ENCODE measurements at places on chromosomes 13 and 19. TPM values are rescaled to one million over a fixed set of nuclear protein-coding genes. Genes with fewer than 3 reads are reported as not detected.

- DNase-seq = no peak
Observed at GRCh38 chr19:35395382-35396199, 24.7 kb downstream of the GPR42 start.

DNA sequence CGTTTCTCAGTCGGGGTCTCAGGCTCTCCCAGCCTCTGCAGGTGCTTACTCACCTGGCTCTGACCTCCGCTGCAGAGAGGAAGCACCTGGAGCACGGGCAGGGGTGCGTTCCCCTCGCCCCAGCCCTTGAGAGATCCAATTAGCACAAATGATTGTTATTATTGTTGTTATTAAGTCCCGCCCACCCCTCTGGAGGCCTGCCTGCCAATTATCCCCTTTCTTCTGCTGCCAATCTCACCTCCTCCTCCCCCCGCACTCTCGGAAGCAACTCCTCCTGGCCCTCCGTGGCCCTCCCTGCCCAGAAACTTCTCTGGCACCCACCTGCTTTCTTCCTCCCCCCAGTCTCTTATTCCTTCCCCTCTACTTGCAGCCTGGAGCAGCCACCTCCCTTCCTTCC lies 8.8 kb downstream of the ZNF787 start:
- DNase-seq = no peak

GRCh38 chr13:106468207-106468606 lies 67.3 kb downstream of the EFNB2 start:
- no peak for DNase-seq

DNA sequence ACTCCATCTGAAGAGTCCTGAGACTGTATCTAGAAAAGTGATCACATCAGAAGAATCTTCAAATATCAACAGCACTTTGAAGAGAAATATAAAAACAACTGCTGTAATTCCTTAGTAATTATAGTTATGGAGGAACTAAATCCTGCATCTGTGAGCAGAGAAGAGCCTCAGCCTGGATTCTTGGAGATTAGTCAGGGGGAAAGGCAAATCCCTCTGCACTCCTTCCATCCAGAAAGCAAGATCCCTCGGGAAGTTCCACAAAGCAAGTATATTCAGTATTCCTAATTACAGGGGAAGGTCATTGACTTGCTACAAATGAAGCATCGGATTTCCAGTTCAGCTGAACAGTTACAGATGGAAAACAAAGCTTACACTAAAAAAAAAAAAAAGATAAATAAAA lies 256.6 kb upstream of the IPO5 start:
- DNase-seq = no peak

The ATP8A2 gene
- polyA plus RNA-seq = 6.3 TPM

The PNMA8A gene
- polyA plus RNA-seq = 52.7 TPM

All from right renal cortex interstitium (tissue), 3 donors.